Upper lobe of right lung (tissue), 1 donor: ENCODE measurements at places on chromosomes 2 and 18. TPM values are rescaled to one million over a fixed set of nuclear protein-coding genes. Genes with fewer than 3 reads are reported as not detected.

The RNF138 gene
- total RNA-seq, result 25.8 TPM

The GREB1L gene
- total RNA-seq, result 1.2 TPM

The PID1 gene
- 51.4 TPM for total RNA-seq

The FAM228A gene
- 0.64 TPM for total RNA-seq

The CPO gene
- not detected for total RNA-seq

The IL1RL1 gene
- 46.5 TPM for total RNA-seq

The TCF4 gene
- total RNA-seq, result 143 TPM

The SEPTIN10 gene
- total RNA-seq, result 83.7 TPM

The SERPINB12 gene
- total RNA-seq, result not detected

The COL6A3 gene
- total RNA-seq, result 119 TPM

The TMEFF2 gene
- not detected for total RNA-seq

The CCNT2 gene
- 38.7 TPM for total RNA-seq
